ENCODE measurements at places on chromosomes 6 and 20.

GRCh38 chr6:169337886-169338445 is 84.3 kb upstream of the THBS2 start:
- DNase-seq = no peak

- DNase-seq = peak; percentile 38
Measured at GRCh38 chr20:53677447-53678314, 84.0 kb upstream of the ZNF217 start.

- DNase-seq = no peak
Measured at GRCh38 chr6:82507112-82507511, 143.5 kb downstream of the TPBG start.

- DNase-seq = no peak
Measured at GRCh38 chr6:107698146-107698545, 126.0 kb downstream of the SCML4 start.

- no peak for DNase-seq
Measured at GRCh38 chr6:131382631-131383030, 190.4 kb upstream of the ARG1 start.

- DNase-seq = no peak
Measured at GRCh38 chr6:144033816-144034735, 26.0 kb upstream of the PLAGL1 start.

GRCh38 chr6:6971369-6971768 is 136.4 kb upstream of the RREB1 start:
- DNase-seq = no peak

DNA sequence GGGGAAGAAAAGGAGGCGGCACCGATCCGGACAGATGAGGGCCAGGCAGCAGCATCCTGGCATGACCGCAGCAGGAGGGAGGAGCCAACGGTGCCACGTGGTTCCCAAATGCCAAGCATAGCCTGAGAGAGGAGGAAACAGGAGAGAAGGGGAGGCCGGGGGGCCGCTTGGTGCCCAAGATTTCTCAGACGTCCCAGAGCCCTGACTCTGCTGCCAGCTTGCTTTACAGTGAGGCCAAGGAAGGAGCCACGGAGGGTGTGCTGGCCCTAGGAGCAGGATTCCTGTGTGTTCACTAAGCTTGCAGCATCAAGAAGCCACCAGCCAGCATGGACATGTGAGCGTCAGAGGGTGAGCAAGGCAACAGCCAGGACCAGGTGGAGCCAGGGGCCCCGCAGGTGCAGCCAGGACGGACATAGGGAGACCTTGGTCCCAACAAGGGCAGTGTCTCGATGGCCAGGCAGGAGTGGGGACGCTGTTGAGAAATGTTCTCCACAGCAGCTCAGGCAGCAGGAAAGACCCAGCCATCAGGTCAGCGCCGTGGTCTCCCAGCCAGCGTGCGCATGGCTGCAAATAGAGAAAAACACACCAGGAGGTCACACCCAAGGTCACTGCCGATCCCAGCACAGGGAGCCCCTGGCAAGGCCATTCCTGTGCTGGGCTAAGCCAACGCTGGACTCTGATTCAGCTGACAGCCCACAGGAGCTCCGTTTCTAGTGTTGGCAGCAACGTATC is 143.7 kb downstream of the DLL1 start:
- no peak for DNase-seq

DNA sequence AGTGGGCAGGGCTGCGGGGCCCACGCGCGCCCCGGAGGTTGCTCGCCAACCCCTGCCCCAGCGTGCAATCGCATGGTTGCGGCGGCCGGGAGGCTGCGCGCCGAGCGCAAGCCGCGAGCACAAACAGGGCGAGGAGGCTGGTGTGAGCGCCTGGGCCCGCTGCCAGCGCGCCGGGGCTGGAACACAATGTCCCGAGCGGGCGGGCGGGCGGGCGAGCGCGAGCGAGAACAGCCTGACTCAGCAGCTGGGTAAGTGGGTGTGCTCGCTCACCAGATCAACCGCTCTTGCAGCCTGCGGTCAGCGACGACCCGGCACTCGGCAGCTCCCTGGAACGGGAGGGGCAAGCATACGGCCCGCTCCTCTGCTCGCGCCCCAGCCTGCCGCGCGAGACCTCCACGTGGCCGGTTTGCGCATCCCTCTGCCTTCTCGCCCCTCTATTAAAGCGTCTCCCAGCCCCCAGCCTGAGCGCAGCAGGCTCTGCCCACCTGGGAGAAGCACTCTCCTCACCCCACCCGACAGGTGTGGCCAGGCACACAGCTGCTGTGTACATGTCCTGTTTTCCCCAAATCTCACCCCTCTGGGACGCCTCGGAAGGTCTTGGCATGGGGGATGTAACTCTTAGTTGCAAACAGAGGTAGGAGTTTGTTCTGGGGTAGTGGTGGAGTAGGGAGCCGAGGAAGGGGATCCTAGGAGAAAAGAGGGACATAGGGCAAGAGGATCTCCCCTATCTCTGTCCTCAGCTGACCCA is 8.7 kb upstream of the ARMC12 start:
- DNase-seq = peak; percentile 98

DNA sequence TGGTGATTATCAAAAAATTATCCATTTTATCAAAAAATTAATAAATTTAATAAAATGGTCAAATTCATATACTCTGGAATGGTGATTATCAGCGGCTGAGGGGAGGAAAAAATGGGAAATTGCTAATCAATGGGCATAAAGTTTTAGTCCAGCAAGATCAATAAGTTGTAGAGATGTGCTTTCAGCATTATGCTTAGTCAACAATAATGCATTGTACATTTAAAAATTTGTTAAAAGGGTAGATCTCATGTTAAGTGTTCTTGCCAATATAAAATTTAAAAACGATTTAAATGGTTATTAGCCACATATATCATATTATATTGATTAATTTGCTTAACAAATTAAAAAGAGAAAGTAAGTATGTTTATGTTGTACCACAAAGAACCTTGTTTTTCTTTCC is 56.6 kb downstream of the HS3ST5 start:
- DNase-seq = no peak

GRCh38 chr6:165883851-165884640 is 221.0 kb upstream of the PDE10A start:
- DNase-seq = no peak

- DNase-seq = no peak
Measured at GRCh38 chr6:91149246-91149955, 562.5 kb upstream of the MAP3K7 start.

DNA sequence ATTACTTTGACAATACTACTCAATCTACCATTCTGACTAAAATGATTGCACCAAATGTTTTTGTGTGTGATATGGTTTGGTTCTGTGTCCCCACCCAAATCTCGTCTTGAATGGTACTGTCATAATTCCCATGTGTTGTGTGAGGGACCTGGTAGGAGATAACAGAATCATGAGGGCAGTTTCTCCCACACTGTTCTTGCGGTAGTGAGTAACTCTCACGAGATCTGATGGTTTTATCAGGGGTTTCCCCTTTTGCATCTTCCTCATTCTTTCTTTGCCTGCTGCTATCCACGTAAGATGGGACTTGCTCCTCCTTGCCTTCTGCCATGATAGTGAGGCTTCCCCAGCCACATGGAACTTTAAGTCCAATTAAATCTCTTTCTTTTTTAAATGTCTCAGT is 20.8 kb downstream of the SYCP2 start:
- DNase-seq = no peak

- DNase-seq = no peak
Measured at GRCh38 chr6:139325125-139325524, 33.3 kb upstream of the TXLNB start.

DNA sequence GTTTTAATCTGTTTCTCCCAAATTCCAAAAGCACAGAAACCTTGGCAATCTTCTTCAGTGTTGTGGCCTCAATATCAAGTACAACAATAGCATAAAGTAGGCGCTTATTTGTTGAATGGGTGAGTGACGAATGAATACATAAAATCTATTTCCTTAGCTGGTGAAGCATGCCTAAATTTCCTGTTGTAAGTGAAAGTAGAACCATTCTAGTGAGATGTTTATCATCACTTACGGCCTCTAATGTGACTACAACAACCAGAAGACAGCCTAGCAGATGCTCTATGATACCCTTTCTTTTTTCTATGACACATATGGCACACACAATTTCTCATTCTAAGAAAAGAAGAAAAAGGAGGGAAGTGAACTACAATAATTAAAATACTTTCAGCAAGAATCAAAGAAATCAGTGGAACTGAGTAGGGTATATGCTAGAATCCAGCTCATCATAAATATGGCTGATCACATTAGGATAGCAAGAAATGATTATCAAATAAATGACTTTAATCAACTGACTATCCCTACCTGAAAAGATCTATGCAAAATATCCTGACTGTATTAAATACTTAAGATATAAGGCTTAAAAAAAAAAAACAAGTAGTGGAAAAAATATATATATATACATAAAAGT is 67.4 kb downstream of the BTBD9 start:
- no peak for DNase-seq

DNA sequence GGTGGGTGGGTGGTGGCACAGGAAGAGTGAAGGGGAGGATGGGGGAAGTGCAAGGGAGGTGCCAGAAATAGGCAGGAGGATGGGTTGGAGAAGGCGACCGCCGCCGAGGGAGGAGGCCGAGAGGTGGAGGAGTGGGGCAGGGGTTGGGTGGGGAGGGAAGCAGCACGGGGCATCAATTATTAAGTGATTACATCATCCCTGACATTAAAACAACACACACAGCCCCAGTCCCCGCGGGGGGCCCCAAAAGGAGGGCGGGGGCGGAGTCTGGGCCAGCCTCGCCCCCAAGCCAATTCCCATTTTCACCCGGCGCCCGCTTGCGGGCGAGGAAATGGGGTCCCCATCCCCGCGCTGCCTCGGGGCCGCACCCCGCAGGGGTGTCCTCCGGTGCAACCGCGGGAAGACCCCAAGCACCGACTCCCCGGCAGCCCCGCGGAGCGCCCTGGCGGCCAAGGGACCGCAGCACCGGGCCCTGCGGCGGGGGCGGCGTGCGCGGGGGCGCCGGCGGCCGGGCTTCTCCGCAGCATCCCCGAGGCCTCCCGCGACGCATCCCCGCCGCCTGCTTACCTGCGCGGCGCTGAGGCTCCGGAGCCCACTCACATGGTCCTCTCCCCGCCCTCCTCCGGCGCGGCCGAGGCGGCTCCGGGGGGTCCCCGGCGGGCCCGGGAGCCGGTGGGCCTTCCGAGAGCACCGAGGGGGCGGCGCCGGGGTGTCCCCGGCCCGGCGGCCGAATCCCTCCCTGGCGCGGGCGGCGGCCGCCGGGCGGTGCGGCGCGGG is 663 bp downstream of the FYN start:
- no peak for DNase-seq

- DNase-seq = no peak
Measured at GRCh38 chr6:83812595-83812994, 40.6 kb upstream of the RIPPLY2 start.

DNA sequence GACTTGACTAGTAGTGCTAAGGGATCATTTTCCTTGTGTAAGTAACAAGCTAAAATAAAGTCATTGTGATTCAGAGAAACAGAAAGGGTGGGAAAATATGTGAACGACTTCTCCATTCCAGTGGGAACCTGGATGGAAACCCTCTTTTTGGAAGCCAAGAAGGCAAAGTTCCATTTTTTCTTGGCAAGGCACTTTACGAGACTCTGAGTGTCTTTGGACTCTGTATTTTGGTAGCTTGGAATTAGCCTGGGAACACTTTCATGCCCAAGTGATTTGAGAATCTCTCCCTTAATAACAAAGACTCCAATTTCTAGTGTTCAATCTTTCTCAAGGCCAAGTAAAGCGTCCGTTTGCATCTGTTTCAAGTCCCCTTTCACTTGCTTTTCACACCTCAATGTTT is 100.5 kb upstream of the SASH1 start:
- DNase-seq = no peak

GRCh38 chr6:170130771-170131241 is 160.1 kb downstream of the DLL1 start:
- DNase-seq = peak; percentile 58

DNA sequence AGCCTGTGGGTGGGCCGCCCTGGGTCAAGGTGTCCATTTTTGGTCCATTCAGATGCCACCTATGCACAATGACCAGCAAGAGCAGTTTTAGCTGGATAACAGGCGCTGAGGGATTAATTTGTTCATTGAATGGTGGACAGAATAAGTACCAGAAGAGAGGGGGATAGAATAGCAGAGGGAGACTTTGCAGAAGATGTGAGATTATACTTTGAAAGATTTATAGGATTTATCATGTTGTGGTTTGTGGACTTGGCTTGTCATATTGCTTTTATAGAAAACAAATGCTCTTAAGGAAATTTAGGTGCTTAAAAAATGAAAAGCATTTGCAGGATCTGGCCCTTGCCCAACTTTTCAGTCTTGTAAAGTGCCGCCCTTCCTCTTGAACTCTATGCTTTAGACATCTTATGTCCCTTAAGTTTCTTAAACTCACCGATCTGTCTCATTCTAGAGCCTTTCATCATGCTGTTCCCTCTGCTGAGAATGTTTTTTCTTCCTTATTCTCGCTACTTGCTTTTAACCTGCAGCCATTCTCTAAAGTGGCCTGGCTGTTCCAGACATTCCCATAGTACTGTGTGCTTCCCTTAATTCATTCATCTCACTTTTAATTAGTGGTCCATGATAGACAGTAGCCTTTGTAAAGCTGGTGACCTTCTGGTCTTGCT is 42.5 kb downstream of the CD109 start:
- DNase-seq = no peak

- DNase-seq = no peak
Measured at GRCh38 chr6:78700991-78701390, 166.4 kb upstream of the IRAK1BP1 start.

DNA sequence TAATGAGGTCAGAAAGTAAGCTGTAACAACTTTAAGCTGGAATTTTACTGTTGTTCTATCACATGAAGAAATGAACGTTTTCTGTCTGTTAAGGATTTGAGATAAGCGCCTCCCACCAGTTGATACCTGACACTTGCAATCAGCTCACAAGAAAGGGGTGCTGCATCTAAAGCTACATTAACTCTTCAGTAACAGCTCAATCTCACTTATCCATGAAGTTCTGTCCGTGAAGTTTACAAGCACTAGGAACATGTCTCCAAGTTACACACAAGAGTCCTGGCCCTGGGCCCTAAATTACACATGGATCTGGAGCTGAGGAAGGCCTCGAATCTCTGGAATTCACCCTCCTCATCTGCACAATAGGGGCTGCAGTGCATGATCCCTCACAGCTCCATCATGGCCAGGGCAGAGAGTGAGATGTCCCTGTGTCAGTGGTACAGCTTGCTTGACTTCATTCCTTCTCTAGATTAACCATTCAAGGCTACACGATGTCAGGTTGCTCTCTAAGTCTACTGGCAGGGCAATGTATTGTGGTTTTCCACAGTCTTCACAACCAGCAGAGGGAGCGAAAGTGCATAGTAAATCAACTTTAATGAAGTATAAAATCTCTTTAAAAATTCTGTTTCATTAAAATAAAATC is 182.4 kb upstream of the MCHR2 start:
- DNase-seq = no peak

- DNase-seq = no peak
Measured at GRCh38 chr20:50663095-50663821, 28.1 kb downstream of the RIPOR3 start.

DNA sequence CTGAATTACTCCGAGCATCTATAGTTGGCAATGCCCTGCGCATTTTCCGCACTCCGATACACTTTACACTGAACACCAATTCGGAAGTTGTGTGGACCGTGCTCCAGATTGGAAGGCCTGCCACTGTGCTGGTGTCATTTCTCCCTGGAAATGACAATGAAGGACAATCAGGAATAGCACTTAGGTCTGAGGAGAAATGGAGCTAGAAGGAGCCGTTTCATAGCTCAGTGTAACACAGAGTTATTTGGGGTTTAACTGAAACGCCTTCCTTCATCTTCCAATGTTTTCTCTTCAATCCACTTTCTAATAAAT is 501 bp upstream of the PLA2G7 start:
- no peak for DNase-seq
